ENCODE measurements at places on chromosomes 2 and 18.

- no peak for DNase-seq
Measured at GRCh38 chr18:5389356-5389755, 93.8 kb upstream of the ZBTB14 start.

GRCh38 chr2:204842661-204843485, 297.6 kb downstream of the PARD3B start:
- no peak for DNase-seq

GRCh38 chr2:181307203-181307991, 149.8 kb upstream of the ITGA4 start:
- DNase-seq, result no peak

DNA sequence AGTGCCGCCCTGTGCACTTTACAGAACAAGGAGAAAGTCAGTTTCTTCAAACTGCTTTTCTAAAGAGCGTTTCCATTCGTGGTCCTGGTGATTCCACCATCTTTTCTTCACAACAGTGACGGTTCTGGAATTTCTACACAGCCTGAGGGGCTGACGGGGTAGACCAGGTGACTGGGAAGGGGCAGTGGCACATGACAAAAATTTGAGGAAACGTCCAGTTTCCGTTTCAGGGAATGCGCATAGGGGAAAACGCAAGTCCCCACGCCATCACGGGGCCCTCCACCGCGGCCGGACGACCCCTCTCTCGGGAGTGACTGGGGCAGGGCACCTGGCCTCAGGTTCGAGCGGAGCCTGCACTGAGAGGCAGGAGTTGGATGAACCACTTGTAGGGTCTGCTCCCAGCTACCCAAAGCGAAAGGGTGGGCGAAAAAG, 980 bp upstream of the SPTBN1 start:
- peak; percentile 39 for DNase-seq

DNA sequence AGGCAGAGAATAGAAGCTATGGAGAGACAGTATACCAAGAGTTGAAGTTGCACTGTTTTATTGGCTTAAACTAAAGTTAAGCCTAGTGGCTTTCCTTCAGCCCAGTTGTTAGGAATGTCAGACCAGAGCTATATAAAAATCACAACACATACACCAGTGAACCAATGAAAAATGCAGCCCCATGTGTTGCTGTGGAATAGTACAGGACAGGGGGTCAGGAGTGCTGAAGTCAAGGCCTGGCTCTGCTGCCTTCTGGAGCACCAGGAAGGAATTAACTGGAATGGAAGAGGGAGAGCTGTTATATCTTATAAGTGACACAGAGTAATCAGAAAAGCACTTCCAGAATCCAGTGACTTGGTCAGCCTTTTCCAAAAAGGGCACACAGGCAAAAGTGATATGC, 58.9 kb downstream of the OSR1 start:
- DNase-seq, result no peak

DNA sequence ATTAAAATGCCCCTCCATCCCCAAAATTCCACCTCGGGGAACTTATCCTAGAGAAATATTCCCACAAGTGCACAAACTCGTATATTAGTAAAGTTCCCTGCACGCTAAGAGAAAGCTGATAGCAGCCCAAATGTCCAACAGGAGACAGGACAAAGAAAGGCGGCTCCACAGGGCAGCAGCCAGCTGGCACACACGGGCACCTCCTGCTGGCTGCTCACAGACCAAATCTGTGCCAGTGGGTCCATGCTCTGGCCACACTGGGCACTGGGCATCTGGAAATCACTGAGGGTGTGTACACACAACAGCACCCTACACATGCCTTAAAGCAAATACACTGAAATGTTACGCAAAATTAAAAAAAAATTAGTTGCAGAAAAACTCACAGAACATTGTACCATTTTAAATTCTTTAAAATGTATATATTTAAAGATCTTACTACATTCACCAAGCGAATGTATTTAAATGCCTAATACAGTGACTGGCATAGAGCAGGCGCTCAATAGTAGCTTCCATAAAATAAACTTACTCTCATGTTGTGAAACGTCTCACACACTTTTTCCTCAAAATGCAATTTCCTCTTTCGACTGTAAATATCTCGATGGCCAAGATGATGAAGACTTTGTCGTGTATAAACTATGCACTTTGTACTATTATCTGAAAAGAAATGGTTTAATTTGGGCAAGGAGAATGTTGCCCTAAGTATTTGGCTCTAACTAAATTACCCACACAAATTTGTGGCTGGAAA, 19.4 kb downstream of the ZNF516 start:
- peak; percentile 53 for DNase-seq

- DNase-seq, result no peak
Measured at GRCh38 chr18:44290366-44290977, 390.2 kb upstream of the SETBP1 start.

DNA sequence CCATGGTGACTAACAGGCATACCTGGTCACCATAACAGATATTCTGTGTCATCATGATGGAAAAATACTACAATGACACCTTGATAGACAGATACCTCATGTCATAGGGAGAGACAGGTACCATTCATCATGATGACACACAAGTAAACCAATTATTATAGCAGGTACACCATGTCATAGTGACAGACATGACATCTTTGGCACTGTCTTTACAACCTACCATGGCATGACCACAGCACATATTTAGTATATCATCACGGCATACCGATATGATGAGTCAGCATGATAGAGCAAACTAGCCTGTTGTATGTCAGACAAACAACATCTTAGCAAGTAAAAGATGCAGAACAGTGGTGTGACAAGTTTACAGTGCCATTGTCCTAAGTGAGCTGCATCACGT, 101.3 kb upstream of the KLHL29 start:
- DNase-seq, result no peak

DNA sequence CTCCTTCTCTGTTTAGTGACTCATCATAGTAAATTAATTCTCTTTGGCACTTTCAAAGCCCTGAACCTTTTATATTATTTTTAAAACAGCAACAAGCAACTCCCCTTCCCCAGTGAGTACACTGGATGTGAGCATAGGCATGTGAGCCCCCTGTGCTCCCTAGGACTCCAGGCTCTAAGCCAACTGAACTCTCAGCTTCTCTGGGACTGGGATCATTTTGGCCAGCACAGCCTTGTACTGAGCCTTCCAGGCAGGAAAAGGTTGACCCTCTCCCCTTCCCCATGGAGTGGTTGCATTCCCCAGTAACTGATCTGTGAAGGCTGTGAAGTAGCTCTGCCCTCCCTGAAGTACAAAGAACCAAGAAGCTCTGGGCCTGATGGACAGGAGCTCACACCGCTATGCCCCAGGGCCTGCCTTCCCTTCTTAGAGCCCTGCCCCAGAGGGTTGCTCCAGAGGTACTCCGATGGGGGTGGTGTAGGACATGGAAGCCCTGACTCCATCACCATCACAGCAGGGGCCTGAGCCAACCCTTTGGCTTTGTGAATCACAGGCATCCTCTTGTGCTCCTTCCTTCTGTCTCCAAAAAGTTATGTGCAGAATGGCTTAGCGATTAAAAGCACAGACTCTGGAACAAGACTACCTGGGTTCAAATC, 57.8 kb downstream of the ADD2 start:
- DNase-seq, result no peak

DNA sequence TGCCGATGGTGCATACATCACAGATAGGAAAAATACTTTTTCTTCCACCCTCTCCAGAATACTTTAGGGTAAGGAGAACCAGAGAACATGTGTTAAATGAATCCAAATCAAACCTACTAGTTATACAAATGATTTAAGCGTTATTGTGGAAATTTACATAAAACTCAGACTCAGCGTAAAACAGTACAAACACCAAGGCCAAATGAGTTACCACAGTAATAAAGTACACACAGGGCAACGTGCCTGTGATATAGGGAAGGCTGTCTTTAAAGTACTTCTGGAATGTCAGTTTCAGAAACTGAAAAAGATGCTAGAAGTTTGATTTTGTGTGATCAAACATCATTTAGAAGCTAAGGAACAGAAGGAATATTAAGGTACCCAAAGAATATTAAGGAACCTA, 46.9 kb downstream of the PTPRM start:
- no peak for DNase-seq

DNA sequence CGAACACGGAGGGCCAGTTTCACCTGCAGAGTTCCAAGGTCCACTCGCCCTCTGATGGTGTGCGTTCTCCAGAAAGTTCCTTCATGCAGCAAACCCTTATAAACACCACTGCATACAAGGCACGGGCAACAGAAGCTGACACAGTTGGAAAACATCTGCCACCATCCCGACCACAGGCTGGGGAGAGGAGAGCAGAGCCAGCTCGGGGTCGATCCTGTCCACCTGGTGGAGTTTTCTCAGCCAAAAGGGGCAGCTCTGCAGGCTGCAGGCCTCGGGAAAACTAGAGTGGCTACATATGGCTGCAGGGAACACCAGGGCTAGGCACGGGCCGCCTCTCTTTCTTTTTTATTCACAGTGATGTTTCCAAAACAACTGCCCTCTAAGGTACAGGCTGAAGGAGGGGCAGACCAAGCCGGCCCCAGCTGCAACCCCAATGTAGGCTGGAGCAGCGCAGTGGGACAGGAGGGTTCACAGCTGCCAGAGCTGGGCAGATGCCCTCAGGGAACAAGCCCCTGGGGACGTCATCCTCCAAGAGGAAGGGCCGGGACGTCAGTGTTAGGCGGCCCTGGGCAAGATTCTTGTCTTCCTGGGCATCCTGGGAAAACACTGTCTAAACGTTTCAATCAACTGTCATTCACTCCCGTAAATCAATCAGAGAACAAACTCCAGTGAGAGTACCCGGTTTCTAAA, 274.7 kb downstream of the TWIST2 start:
- no peak for DNase-seq

GRCh38 chr2:67522148-67522547, 125.0 kb downstream of the ETAA1 start:
- DNase-seq, result no peak

GRCh38 chr18:76398896-76399612, 96.0 kb downstream of the ZNF516 start:
- DNase-seq, result peak; percentile 93

DNA sequence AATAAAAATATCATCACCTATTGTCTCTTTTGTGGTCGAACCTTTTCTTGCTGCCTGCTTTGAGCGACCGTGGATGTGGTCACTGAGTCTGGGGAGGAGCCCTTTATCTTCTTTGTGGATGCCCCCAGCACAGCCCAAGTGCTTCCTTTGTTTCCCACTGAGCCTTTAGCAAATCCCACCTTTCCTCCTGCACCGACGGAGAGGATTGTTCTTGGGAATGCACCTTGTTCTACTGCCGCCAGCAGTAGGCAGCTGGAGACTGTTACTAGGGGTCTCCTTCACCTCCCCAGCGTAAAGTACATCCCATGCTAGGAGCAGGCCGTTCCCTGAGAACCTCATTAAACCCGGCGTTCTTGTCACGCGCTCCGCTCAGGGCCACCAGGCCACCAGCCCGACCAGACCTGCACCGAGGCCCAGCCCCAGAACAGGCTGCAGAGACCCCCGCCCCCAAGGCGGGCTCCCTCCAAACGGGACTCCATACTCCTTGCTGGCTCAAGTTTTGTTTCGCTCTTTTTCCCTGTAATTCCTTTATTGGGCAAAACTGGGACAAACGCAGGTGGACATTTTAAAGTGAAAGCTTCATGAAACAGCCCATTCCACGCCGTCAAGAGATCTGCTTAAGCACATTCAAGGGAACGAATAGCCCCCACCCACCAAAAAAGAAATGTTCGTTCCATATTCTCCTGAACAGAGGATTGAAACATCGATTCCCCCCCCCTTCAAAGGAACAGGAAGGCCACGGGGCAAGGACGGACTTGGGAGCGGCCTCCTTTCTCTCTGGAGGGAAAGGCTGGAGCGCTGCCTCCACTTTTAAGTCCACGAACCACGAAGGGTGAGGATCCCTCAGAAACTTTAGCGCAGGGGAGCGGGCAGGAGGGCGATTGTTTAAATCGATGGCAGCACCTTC, 1.1 kb upstream of the MAT2A start:
- DNase-seq, result peak; percentile 72

GRCh38 chr2:9419541-9419940, 3.8 kb downstream of the ITGB1BP1 start:
- no peak for DNase-seq

DNA sequence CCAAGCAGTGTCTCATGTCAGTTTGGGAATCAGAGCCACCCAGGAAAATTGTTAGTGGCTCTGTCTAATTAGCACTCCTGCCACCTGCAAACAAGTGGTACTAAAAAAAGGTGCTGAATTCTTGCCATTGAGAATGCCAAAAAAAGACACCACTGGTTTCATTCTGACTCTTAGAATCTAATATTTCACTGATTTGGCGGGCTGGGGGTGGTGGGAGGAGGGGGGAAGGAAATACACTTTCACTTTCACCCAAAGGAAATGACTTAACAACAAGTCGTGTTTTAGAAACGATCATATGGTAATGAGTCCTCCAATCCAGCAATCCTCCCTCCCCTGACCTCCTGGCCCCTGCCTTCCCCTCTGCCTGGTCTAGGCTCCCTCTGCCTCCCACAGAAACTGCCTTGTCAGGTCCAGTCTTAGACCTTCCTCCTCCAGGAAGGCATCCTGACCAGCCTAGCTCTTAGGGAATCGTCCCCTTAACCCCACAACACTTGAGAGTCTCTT, 4.4 kb upstream of the KLHL29 start:
- no peak for DNase-seq

DNA sequence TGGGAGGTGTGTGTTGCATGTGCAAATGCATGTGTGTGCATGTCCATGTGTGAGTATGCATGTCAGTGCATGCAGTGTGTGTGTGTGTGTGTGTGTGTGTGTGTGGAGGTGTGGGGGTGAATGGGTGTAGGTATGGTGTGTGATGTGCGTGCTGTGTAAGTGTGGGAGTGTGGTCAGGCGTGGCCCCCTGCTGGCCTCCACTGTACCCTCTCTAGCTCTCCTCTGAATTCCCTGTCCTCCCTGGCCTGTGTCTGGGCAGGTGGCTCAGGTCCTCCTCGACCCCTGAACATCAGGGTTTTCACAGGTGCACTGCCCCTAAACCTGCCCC, 230.2 kb downstream of the CELF4 start:
- peak; percentile 87 for DNase-seq

GRCh38 chr2:36973320-36973719, 7.0 kb upstream of the STRN start:
- no peak for DNase-seq

GRCh38 chr2:216866515-216867095, 6.7 kb upstream of the TNP1 start:
- no peak for DNase-seq

- DNase-seq, result no peak
Measured at GRCh38 chr2:168583064-168583709, 127.1 kb downstream of the CERS6 start.

All from SK-N-SH (cell line).